Neural crest cell (in vitro differentiated cells): ENCODE measurements at places on chromosomes 5 and 9.

GRCh38 chr9:104841601-104842141 lies 77.7 kb downstream of the NIPSNAP3B start:
- DNase-seq = no peak

DNA sequence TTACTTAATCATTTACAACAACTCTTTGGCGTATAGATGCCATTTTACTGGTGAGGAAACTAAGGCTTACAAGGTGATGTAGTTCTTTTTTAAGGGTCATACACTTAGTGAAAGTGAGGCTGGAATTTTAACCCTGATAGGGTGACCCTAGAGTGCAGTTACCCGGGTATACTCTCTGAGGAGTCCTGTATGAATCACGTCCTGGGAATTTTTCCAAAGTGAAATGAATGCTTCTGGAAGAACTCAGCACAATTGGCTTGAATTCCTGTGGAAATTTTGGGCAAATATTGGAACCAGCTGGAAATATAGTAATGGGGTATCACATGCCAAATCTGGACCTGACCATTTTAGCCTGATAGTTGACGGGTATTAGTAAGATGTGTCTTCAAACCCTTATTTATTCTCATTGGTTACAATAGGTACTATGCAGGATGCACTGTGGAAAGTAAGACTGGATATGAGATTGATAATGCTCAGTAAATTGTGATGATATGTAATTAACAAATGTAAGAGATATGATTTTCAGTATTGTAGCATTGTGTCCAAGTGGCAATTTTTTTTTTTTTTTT lies 14.8 kb downstream of the SUB1 start:
- no peak for DNase-seq

DNA sequence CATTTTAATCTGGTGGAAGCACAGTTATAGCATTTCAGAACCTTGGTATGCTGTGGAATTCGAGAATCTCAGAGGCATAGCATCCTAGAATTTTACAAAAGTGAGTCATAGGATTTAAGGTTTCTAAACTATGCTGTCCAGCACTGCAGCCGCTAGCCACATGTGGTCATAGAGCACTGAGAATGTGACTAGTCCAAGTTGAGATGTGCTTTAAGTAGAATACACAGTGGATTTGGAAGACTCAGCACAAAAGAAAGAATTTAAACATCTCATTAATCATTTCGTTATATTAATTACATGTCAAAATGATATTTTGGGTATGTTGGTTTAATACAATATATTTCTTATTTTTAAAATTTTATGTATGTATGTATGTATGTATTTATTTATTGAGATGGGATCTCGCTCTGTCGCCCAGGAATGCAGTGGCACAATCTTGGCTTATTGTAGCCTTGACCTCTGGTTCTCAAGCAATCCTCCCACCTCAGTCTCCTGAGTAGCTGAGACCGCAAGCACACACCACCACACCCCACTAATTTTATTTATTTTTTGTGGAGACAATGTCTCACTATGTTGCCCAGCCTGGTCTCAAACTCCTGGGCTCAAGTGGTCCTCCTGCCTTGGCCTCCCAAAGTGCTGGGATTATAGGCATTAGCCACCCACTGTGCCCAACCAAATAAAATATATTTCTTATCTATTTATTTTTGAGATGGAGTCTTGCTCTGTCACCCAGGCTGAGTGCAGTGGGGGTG lies 20.4 kb upstream of the RPS14 start:
- no peak for DNase-seq

- DNase-seq = no peak
Observed at GRCh38 chr5:55701462-55702103, 10.5 kb downstream of the SLC38A9 start.

DNA sequence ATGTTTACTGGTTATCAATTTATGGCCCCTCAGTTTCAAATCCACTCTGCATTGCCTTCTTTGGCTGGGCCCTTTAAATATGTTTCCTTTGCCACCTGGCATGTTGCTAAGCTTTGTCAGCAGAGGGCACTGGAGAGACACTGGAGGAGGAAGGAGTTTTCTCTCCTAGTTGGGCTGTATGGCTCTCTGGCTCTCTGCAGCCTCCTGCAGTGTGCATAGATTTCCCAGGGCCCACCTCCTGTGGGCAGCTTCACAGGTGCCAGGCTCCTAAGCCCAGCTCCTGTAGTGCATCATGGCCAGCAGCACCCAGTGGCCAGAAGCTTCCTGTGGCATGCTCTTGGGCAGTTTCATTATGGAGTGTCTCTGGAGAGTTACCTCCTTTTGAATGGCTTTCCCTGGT lies 23.3 kb downstream of the CAVIN4 start:
- peak; percentile 52 for DNase-seq

DNA sequence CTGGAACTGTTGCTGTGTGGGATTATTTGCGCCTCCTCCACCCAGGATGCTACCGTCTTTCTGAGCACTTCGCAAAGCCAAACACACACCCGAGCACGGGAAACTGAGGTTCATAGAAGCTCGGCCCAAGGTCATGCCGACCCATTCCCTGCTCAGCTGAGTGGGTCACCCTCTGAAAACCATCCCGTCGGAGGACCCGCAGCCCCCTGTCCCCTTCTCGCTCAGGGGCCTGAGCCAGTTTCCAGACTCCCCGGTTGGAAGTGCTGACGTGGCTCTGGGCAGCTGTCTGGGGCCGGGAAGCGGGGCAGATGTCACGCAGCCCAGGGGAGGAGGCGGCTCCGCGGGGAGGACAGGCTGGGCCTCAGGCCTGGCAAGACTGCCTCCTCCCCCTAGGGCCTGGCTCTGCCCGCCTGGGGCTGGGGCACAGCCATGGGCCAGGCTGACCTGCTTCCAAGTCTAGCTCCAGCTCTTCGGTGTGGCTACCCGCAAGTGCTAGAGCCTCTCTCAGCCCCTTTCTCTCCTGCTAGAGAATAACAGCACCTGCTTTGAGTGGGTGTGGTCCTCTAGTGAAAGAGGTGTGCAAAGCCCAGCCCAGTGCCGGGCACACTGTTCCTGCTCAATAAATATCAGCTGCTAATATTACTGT lies 9.9 kb upstream of the CXXC5 start:
- DNase-seq = no peak

DNA sequence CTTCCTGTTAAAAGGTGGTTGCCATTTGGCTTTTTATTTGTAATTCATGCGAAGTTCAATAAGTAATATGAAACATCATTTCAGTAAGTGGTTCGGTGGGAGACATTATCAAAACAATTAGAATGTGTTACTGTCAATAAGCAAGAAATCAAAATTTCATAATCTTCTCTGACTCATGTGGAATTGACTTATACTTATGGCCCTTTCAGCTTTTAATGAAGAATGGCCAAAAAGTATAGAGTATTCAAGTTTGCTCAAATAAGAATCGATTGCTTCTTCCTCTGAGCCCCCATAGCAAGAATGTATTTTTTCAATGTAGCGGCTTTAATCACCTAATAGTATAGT lies 174.5 kb downstream of the AOPEP start:
- no peak for DNase-seq

- no peak for DNase-seq
Observed at GRCh38 chr9:37034305-37034937, 353 bp upstream of the PAX5 start.

- no peak for DNase-seq
Observed at GRCh38 chr5:153480401-153480800, 10.1 kb upstream of the GRIA1 start.

- DNase-seq = peak; percentile 2
Observed at GRCh38 chr5:108382784-108383330, 959 bp upstream of the FBXL17 start.

DNA sequence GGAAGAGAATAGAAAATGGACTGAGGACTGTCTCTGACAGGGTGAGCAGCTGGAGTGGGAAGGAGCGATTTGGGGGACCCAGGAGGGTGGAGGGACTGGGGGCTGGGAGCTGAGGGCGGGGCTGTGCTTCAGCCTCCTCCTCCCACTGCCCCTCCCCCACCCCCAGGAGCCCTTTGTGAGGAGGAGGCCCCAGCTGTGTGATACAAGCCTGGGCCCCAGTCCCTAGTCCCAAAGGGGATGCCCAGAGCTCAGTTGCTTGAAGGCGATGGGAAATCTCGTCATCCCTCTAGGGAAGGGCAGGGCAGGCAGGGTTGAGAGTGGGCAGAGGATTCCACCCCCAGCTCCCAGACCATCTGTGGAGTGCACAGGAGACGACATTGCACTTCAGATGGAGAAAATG lies at the start of gene SPATA31E1:
TSS of gene SPATA31E1 (plus strand) at position 251 of the 400 bp plus-strand sequence. CDS start at position 266, 15 bp downstream.
- DNase-seq = no peak

DNA sequence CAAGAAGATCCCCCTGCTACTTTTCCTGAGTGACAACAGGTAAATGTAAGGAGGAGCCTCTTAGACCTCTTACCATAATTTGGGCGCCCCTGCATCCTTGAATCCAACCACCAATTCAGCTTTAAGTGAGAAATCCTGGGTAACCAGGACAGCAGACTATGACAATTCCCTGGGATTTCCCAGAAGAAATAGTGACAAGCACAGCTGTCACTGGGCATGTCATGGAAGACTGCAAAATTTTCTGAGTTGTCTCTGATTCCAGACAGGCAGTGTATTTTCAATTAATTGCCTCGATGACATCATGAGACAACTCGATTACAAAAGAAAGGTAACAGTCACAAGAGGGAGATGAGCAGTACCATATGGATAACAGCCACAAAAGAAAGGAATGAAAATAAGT lies 256.9 kb downstream of the BNC2 start:
- no peak for DNase-seq

DNA sequence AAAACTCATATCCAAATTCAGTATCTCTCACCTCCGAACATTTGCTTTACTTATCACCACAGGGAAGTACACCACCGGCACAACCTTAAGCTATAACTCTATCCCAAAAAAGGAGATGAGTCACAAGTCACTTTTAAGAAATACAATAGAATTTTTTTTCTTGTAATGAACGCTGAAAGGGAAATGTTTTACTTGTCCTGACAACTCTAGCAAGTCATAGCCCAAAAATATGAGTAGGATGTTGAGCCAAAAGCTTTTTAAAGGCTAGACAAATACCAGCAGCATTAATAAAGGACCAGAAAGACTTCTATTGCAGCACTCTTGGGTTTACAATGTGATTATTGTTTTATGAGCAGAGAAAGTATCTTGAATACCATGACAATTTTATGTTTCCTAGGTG lies 147.3 kb upstream of the FST start:
- DNase-seq = no peak

DNA sequence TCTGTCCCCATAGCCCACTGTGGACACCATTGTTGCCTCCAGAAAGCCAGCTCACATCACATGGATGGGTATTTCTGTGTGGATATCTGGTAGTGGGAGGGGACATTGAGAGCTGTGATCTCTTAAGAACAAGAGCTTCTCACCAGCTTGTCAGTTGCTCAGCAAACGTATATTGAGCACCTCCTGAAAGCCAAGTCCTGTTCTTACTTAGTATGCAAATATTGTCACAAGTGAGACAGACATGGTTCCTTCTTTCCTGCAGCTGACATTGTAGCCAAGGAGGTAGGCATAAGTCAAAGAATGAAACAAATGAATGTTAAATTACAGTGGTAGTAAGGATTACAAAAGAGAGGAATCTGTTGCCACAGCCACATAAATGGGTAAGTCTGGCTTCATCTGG lies 3.8 kb downstream of the TCOF1 start:
- no peak for DNase-seq

DNA sequence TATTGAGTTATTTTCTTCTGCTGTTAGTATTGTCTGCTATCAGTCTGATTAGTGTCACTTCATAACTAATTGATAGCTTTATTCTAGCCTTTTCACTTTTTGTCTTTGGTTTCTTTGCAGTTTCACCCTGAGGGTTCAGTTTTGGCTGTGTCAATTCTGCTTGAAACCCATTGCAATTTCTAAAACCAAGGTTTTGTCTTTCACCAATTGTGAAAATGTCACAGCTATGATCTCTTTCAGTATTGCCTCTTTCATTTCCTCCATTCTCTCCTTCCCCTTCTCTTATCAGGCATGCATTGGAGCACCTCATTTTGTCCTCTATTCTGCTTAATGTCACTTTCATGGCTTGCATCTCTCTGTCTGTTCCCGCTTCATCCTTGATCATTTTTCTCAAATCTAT lies 248.1 kb downstream of the YTHDC2 start:
- no peak for DNase-seq

GRCh38 chr9:71331603-71332002 lies 210.2 kb upstream of the TRPM3 start:
- no peak for DNase-seq

DNA sequence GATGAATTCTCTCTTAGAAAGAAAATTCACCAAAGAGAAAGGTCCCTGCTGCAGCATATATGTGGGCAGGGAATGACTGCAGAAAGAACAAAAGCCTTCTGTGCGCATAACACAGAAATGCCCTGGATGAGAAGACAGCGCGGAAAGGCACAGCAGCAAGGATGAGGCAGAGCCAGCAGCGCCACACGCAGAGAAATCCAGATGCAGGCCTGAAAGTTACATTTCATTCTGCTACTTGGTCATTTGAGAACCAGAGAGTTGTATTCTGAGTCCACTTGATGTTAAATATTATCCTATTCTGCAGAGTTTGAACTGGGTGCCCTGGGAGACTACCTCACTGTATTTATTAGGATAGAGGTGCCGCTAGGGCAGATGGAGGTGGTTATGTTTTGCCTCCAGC lies 68.5 kb downstream of the GLDC start:
- no peak for DNase-seq

DNA sequence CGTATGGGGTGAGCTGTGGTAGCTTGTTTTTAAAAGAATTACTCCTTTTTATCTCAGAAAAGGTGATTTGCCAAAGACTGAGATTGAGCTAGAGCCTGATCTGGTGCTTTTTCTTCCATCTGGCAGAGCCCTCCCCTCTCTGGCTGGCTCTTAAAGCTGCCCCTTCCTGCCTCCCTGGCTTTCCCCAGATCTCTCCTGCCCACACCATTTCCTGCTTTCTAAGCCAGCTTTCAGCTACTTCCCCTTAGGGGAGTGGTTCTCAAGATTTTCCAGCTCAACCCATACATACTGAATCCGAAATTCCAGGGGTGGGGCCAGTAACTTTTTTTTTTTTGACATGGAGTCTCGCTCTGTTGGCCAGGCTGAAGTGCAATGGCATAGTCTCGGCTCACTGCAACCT lies 4.8 kb upstream of the ACOT12 start:
- no peak for DNase-seq

DNA sequence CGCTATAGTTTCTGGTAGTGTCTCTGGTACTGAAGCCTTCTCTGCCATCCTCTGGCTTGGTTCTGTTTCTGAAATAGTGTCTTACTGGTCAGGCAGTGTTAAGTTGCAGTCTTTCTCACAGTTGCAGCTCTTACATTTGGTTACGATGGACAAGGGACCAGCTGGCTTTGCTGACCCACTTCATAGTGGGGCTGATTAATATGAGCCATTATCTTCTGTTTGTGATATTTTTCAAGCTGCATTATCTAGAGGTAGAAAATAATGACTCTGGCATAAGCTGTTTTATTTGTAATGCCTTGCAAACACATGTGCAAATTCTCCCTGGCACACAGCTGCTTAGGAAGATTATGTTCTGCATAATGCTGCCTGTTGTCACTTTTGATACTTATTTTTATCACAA lies 199.1 kb downstream of the KDM4C start:
- DNase-seq = no peak

- DNase-seq = no peak
Observed at GRCh38 chr5:73499756-73500155, 1.5 kb downstream of the BTF3 start.

- DNase-seq = no peak
Observed at GRCh38 chr5:160353379-160353778, 17.0 kb downstream of the C1QTNF2 start.

GRCh38 chr5:134463176-134463720 lies 51.6 kb upstream of the CDKN2AIPNL start:
- DNase-seq = no peak
